ENCODE measurements at places on chromosomes 5 and 9. TPM values are rescaled to one million over a fixed set of nuclear protein-coding genes. Genes with fewer than 3 reads are reported as not detected.
A peak's percentile ranks its signal among the peaks of the same experiment; 100 is the strongest.

DNA sequence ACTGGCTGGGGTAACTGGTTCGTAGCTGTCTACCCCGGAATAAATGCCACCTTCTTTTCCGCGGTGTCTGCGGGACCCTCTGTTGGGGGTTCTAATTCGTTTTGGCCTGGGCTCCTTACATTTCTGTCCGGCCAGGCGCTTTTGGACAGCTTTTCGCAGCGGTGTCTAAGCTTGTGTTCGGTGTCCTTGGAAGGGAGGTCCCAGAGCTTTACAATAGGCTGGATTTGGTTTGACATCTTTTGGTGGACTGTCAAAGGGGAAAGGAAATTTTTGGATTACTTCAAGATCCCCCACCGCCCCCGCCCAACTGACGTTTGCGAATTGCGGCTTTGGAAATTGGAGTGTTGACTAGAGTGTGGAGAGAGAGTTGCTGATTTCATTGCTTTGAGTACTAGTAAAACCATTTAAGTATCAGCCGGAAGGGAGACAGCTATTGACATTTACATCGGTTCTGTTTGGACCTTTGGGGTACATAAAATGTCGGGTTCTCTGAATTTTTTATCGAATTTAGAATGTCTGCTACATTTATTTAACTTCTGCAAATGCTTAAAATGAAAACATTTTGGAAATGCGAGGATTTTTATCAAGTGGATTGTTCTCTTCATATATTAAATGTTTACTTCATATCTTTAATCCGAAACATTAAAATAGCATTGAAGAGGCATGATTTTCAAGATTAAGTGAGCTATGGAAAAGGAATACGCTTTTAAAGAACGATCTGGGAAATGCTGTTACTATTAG lies 4.7 kb upstream of the PURA start:
- peak; percentile 8 for DNase-seq

DNA sequence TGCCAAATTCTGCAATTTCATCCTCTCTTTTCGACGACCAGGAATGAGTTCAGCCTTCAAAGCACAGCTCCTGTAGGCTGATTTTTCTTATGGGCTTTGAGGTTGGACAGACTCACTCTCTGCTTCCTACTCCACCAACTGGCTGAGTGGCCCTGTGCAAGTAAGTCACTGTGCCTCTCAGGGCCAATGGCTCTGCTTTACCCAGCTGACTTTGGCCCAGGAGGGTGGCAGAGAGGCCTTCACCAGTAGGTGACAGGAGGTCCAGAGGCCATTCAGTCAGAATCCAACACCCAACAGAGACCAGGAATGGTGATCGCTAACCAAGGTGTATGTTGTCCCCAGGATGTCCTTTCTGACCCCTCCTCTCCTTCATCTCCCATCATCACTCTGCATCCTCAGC lies 49.5 kb upstream of the ALDH1B1 start:
- DNase-seq = no peak

DNA sequence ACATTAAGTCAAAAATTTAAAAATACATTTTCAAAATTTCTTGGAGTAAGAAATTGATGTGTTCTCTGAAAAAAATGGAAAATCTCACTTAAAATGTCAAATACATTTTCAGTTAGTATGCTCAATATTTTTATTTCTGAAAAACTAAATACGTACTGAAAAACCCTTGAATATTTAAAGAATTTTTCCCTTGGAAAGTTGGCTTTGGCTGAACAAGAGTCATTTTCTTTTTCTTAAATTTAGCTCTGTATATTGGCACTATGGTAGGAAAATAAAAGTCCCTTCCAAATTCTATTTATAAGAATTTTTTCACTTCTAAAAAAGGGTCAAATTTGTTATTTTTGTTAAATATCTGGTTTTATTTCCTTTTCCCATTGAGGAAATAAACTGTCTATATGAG lies 29.0 kb upstream of the CDH18 start:
- DNase-seq = no peak

GRCh38 chr5:92916036-92916435 lies 665.0 kb downstream of the NR2F1-AS1 start:
- peak; percentile 14 for DNase-seq

DNA sequence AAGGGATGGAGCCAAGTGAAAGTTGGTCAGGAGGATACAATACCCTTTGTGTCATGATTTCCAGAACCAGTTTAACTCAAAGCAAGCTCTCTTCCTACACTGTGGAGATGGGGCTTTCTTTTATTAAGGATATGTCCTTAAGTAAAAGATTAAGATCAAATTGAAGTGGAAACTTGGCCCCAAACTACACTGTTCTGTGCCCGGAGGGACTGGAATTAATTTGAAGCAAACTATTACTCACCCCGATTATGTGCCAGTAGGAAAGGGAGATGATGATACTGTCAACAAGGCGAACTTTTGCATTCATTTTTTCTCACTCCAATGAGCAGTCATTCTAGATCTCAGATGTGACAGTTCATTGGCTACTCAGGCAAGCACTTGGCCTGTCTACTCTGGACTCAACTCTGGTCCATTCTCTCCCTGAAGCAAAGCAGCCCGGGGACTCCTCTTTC lies 186.7 kb downstream of the NTRK2 start:
- DNase-seq = no peak

- no peak for DNase-seq
Measured at GRCh38 chr5:43049236-43049635, 9.1 kb upstream of the ANXA2R start.

- no peak for DNase-seq
Measured at GRCh38 chr5:149433524-149434131, 54.5 kb upstream of the IL17B start.

DNA sequence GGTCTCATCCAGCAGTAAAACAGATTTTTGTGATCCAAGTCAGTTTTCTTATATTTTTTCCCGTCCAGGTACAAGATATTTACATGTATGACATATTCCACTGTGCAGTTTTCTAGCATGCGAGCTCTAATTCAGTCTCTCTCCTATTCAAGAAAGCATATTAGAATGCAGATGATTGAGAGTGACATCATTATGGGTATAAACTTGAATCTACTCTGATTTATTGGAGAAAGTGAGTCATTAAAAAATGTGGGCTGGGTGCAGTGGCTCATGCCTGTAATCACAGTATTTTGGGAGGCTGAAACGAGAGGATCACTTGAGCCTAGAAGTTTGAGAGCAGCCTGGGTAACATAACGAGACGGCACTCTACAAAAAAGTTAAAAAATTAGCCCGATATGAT lies 6.2 kb downstream of the FER start:
- no peak for DNase-seq

- DNase-seq = no peak
Measured at GRCh38 chr9:122371846-122372245, 1.0 kb downstream of the PTGS1 start.

DNA sequence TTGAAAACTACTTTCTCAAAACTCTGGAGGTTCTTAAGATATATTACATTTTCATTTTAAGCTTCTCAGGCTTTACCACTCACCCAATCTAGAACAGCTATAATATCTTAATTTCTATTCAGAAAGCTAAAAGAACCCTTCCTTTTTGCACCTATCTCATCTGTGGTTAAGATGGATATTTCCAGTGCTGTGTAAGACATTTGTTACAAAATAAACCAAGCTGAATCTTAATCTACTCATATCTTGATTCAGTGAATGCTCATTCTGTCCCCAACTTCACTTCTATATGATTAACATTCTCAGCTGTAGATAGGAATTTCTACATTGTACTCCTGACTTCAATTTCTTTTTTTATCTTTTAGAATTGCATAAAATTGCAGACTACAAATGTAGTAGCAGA lies 15.0 kb downstream of the ABHD17B start:
- no peak for DNase-seq

DNA sequence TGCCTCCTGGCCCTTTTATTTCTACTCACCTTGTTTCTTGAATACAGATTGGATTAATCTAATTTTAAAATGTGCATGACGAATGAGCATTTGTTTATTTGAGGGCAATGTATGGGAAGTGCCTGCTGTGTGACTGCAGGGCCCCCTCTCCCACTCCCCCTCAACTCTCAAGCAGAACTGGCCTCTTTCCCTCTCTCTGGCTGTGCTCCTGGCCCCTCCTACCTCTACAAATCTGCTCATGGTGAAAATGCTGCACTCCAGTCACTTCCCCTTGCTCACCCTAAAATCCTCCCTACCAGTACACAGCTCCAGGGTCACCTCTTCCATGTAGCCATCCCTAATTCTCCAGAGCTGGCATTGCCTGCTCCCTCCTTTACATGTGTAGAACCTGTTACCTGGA lies 17.2 kb upstream of the NDST1 start:
- DNase-seq = no peak

- peak; percentile 49 for DNase-seq
Measured at GRCh38 chr9:137114613-137115393, at the start of gene DPP7. Gene DPP7 (minus strand): TSS chr9:137114733. CDS start chr9:137114713, 20 bp downstream.

- no peak for DNase-seq
Measured at GRCh38 chr5:117494188-117494587, 919.6 kb upstream of the SEMA6A start.

DNA sequence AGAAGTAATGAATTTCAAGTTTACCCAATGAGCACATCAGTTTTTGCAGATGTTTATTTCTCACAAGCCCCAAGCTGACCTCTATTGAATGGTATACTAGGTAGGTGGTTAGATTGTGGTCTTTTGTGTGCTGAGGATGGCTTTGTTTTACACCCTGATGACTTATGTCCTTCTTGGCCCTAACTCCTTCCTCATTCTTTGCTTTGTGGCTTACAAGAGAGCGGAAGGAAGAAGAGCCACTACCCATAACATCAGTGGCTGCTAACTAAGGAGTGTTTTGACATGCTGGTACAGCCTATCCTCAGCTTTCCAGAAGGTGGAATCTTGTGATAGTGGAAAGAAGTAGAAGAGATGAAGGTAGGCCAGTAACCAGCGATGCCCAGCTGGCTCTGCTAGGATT lies 85.7 kb upstream of the NTRK2 start:
- no peak for DNase-seq

DNA sequence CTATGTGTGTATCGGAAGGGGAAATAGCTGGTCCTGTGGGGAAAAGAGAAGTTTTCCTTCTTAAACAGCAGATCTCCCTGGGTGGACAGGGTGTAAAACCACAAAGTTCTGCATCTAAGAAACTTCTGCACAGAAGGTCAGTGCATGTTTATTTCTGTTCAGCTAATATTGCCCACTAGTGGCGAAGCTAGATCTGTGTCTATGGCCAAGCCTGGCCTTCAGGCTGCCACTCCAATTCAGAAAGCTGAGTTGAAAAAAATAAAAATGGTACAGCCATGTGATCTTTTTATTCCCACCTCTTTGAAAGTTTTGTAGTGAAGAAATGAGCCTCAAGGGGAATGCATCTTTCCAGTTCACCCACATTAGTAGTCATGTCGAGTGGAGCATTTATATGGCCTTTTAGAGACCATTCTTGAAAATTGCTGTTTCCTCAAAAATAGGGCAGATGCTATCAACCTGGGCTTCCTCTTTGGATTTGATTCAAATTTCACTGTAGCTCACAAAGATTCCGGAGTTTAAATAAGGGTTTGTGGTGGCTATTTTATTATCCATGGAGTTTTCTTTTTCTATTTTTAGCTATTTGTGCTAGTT lies 488.0 kb downstream of the PRELID2 start:
- peak; percentile 66 for DNase-seq

- DNase-seq = peak; percentile 65
Measured at GRCh38 chr9:90894986-90895687, 93.5 kb downstream of the SYK start.

GRCh38 chr9:2180704-2181103 lies 165.6 kb downstream of the SMARCA2 start:
- DNase-seq = no peak

GRCh38 chr5:57955511-57955910 lies 472.9 kb upstream of the ACTBL2 start:
- no peak for DNase-seq

DNA sequence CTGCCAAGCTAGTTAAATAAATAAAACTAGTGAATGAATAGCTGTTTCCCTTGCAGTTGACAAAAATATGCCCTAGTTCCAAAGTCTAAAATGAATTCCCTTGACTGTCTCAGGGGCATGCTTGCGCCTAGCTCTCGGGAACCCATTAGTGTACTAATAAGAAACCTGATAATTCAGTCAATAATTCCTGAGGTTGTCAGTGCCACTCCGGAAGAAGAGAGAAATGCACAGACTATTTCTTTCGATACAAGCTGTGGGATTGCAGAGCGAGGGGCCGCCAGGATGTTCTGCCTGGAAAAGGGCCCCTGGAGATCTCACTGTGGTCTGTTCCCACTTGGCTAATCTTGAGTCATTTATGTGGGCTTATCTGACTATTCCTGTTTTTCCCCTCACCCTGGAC lies 56.4 kb upstream of the LARP1 start:
- no peak for DNase-seq

DNA sequence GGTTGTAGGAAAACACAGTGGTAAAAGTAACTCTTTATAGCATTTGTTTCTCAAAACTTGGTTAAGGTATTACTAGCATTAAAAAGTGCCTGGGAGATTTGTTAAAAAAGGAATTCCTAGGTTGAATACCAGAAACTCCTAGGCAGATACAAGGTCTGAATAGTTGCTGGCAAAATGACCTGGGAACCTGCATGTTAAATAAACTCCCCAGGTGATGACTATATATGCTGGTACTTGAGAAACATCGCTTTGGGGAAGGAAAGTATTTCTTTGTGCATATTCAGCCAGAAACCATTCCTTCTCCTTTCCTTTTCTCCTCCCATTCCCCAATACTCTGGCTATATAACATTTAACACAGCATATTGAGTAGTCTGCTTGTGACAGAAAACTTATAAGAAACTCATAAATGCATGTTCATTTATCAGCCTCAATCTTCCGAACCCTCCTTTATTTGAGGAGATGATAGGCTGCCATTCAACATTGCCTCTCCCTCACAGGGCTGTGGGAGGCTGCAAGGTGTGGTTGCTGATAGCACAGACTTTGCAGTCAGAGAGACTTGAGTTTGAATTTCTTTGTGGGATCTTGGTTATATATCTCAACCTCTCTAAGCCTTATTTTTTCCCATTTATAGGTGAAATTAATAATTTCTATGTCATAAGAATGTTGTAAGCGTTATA lies 28.7 kb downstream of the PCSK1 start:
- no peak for DNase-seq

DNA sequence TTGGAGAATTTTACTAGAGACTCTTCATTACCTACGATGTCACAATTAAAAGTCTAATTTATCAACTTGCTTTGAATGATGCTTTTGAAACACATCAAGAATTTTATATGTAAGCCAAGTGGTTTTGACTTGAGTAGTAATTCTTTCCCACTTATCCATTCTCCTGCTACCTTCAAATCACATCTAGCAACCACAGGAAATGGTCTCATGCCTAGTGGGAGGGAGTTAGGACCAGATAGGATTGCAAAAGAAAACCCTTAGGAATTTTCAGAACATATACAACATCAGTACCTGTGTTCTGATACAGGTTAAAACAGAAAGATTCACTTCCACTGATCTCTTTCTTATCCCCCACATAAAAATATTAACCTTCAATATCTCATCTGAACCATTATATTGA lies 260.4 kb downstream of the CWC27 start:
- DNase-seq = no peak

Gene MZB1
- not detected for total RNA-seq

Gene ARHGEF37
- 1.8 TPM for total RNA-seq

Gene SOHLH1
- total RNA-seq = 0.27 TPM

Gene FER
- total RNA-seq = 20.1 TPM

Gene PCDHB4
- 0.43 TPM for total RNA-seq

Gene PPP3R2
- total RNA-seq = not detected

Gene RLN1
- total RNA-seq = not detected

Gene SPATA31E1
- not detected for total RNA-seq

Gene PTBP3
- 42.7 TPM for total RNA-seq

Gene IFNA14
- total RNA-seq = not detected

Gene TEX48
- not detected for total RNA-seq

Gene ENTPD8
- not detected for total RNA-seq

Gene LEAP2
- total RNA-seq = 1.1 TPM

Data from SK-MEL-5 (cell line).